ENCODE measurements at places on chromosomes 16 and 17. TPM values are rescaled to one million over a fixed set of nuclear protein-coding genes. Genes with fewer than 3 reads are reported as not detected.

CDK10 gene
- total RNA-seq = 41.0 TPM

SHCBP1 gene
- 6.7 TPM for total RNA-seq

SYCE1L gene
- total RNA-seq = 8.6 TPM

HSF5 gene
- total RNA-seq = not detected

HELZ gene
- total RNA-seq = 33.5 TPM

GINS2 gene
- total RNA-seq = 3.4 TPM

IL21R gene
- total RNA-seq = 2.9 TPM

C16orf74 gene
- total RNA-seq = 7.9 TPM

EVI2B gene
- total RNA-seq = 0.18 TPM

KPNB1 gene
- 263 TPM for total RNA-seq

CISD3 gene
- total RNA-seq = 19.0 TPM

TBX6 gene
- not detected for total RNA-seq

KRT27 gene
- not detected for total RNA-seq

All from cardiac atrium fibroblast (primary cell).